Body of pancreas (tissue), 4 donors: ENCODE measurements at places on chromosomes 1 and 21.

DNA sequence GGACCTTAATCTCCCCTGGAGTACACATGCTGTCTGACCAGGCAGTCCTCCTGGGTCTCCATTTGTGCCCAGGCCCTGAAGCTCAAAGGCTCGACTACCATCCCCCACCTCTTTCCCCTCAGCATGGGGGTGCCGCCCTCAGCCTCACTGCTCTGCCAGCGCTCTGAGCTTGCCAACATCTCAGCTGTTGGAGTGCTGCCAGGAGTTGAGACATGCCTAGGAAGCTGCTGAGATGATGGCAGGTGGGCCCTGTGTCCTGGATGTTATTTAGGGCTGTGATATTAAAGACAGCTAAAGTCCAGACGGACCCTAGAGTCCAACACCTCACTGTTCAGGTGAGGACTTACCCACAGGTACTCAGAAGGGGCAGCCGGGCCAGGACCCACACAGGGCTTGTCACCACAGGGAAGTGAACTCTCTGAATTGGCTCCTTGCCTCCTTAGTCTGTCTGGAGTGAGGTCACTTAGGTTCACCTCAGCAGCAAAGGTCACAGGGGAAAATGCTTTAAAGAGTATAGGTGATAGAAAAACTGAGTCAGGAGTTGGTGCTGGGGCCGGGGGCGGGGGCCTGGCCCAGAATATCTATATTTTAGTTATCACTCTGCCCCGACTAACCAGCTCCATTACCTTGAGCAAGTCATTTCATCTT lies 19.7 kb upstream of the KCNC4 start:
- peak; percentile 69 for DNase-seq

DNA sequence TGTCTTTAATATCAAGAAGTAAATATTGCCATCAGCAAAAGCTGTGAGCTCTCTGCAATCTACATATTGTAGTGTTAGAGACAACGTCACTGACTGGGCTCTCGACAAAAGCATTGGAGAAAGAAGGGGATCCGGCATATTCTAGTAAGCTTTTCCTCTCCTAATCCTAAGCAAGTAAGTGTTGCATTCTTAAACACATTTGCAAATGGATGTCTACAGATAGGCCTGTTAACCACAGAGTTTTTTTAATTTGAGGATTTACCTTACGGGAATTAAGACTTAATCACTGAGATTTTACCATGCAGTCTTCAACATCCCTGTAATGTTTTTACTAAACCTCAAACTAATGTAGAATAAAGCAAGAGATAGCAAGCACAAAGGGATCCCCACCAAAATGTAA lies 426.5 kb upstream of the CAMK1G start:
- no peak for DNase-seq

DNA sequence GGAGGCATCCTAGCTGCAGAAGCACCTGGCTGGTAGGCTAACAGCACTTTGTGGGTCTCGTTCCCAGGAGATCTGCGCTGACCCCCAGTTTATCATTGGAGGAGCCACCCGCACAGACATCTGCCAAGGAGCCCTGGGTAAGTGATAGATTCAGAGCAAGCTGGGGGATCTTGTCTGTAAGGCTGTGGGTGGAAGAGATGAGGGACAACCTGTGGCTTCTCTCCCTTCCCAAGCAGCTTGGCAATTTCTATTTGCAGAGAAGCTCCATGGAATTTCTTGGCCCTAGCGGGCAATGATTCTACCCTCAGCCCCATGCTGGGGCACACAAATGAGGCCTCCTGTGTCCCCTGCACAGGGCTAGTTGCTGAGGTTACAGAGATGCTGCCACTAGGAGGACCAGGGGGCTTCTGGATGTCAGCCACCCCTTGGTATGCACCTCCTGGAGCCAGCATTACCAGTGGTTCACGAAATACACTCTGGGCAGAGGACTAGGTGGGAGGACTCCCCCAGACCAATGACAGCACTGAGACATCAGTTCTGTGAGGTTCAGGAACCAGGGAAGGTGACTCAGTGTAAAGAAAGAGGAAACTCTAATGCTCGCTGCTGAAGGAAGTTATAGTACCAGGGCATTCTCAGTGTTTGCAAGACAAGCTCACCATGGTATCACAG lies 5.5 kb downstream of the CAPN2 start:
- DNase-seq: no peak

DNA sequence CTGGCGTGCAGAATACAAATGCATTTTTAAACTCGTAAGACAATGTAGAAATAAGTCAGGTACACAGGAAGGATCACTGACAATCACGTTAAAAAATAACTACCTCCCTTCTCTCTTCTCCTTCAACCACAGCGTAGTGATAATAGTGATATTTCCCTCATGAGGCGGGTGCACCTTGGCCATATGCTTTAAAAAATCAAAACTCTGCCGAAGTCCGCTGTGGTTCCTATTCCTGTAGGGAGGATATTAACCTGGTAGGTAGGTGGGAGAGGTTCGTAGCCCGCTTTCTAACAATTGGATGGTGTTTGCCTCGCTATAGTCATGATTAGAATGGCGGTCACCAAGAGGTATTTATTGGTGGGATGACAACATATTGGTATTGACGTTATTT lies 732 bp downstream of the GREM2 start:
- DNase-seq: no peak

GRCh38 chr21:37005548-37006485 lies 685 bp upstream of the RIPPLY3 start:
- no peak for DNase-seq
